MM.1S (cell line): ENCODE measurements at places on chromosomes 2 and 18.

DNA sequence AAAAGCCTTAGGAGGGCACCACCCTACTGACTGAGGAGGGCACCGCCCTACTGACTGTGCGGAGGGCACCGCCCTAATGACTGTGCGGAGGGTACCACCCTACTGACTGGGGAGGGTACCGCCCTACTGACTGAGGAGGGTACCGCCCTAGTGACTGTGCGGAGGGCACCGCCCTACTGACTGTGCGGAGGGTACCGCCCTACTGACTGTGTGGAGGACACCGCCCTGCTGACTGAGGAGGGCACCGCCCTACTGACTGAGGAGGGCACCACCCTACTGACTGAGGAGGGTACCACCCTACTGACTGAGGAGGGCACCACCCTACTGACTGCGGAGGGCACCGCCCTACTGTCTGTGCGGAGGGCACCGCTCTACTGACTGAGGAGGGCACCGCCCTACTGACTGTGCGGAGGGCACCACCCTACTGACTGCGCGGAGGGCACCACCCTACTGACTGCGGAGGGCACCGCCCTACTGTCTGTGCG is 150.2 kb upstream of the NFATC1 start:
- H3K36me3 ChIP-seq = no peaks in the 10 kb centered on the region
- no peak overlapping the region for H3K4me3 ChIP-seq
- H3K4me1 ChIP-seq = no peaks in the 10 kb centered on the region
- DNase-seq = no peak
- H3K27ac ChIP-seq = no peak overlapping the region

GRCh38 chr18:62621546-62621945 is 93.8 kb upstream of the PHLPP1 start:
- no peaks in the 10 kb centered on the region for H3K4me1 ChIP-seq
- no peak overlapping the region for H3K27ac ChIP-seq
- no peak for DNase-seq
- no peaks in the 10 kb centered on the region for H3K27me3 ChIP-seq
- H3K36me3 ChIP-seq = no peaks in the 10 kb centered on the region

GRCh38 chr2:96877042-96877451 is 7.2 kb upstream of the SEMA4C start:
- peaks cover 29% of the 10 kb centered on the region; the same call in 1 of the 2 replicates for H3K27me3 ChIP-seq
- H3K27ac ChIP-seq = no peak overlapping the region
- no peaks in the 10 kb centered on the region for H3K4me1 ChIP-seq
- H3K4me3 ChIP-seq = no peak overlapping the region
- DNase-seq = no peak

GRCh38 chr2:202375033-202375608 is 1.0 kb upstream of the BMPR2 start:
- no peaks in the 10 kb centered on the region for H3K36me3 ChIP-seq
- peaks cover 16% of the 10 kb centered on the region for H3K27me3 ChIP-seq
- DNase-seq = no peak
- H3K4me3 ChIP-seq = peak overlapping the region; percentile 98

GRCh38 chr18:25340762-25341161 is 11.2 kb downstream of the ZNF521 start:
- H3K27me3 ChIP-seq = no peaks in the 10 kb centered on the region
- DNase-seq = no peak

DNA sequence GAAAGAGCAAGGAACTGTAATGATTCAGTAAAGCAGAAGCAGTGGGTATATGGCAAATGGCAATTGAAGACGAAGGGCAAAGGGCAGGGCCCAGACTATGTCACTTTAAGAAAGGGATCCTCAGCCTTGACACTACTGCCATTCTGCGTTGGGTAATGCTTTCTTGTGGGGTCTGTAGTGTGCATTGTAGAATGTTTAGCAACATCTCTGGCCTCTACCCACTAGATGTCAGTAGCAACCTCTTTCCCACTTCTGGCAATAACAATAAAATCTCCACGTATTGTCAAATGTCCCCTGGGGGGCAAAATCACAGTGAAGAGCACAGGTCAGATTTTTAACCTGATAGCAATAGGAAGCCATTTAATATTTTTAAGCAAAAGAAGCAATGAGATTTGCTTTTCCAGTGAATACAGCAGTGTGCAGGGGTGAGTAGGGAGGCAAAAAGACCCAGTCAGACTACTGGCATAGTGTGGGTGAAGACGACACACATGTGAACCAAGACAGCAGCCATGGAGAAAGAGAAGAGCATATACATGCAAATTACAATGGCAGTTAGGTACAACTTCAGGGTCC is 209.5 kb downstream of the DYM start:
- no peak overlapping the region for H3K4me3 ChIP-seq
- no peaks in the 10 kb centered on the region for H3K27me3 ChIP-seq
- H3K27ac ChIP-seq = no peak overlapping the region

DNA sequence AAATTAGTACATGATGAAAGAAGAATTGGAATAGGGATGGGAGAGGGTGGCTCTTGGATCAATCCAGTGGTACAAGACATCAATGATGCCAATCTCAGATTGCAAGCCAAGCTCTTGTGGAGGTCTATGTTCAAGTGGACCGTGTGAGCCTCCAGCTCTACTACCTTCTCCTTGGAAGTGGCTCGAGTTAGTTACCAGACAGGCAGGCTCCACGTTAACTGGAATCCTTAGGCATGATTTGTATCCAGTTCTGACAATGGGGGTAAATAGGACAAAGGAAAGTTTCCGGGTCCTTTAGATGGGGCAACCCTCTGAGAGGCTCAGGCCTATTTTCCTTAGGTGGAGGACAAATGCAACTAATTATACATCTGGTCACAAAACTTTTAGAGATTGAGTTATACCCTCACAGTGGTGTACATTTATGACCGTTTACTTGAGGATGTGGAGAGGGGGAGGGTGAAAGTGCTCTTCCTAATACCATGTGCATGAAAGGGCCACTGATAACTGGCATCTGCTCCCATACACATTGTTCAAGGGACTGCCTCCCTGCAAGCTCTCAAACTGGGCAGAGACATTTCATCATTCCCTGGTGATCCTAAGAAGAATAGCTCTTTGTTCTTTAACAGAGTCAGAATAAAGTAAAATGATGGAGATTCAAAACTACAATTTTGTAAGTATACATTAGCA is 180.2 kb downstream of the SOCS6 start:
- H3K27ac ChIP-seq = no peak overlapping the region
- H3K4me3 ChIP-seq = no peak overlapping the region
- no peaks in the 10 kb centered on the region for H3K36me3 ChIP-seq

- H3K27ac ChIP-seq = no peak overlapping the region
- H3K27me3 ChIP-seq = no peaks in the 10 kb centered on the region
- H3K36me3 ChIP-seq = no peaks in the 10 kb centered on the region
- no peak overlapping the region for H3K4me3 ChIP-seq
- DNase-seq = no peak
- peaks cover 26% of the 10 kb centered on the region for H3K4me1 ChIP-seq
These were observed 163.5 kb upstream of the CXCR4 start for GRCh38 chr2:136281281-136282114.

GRCh38 chr2:160820691-160821090 is 327.1 kb upstream of the RBMS1 start:
- H3K36me3 ChIP-seq = no peaks in the 10 kb centered on the region
- H3K4me1 ChIP-seq = no peaks in the 10 kb centered on the region
- no peaks in the 10 kb centered on the region for H3K27me3 ChIP-seq

DNA sequence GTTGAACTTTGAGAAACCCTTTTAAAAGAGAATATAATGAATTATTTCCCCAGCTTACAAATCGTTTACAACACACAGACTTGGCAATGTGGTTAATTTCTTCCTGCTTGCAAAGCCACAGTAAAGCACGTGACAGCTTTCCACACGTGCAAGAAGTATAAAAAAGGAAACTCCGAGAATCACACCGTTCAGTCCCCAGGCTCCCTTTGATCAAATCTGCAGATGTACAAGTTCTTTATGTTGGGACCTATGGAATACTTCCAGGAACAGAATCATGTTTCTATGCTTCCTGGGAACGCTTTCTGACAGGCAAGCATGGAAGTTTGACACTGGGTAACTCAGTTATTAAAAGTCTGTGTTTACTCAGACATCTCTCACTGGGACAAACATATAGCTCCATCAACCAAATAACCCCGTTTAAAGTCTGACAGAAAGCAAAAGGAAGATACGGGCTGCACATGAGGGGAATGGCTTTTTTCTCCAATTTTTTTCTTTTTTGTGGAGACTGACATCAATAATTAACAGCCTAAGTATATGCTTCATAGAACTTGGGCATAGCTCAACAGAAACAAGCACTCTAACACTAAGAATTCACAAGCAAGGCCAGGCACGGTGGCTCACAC is 134.8 kb downstream of the EIPR1 start:
- no peak overlapping the region for H3K4me3 ChIP-seq
- no peaks in the 10 kb centered on the region for H3K27me3 ChIP-seq
- H3K4me1 ChIP-seq = no peaks in the 10 kb centered on the region
- no peak for DNase-seq
- no peaks in the 10 kb centered on the region for H3K36me3 ChIP-seq

- no peak for DNase-seq
- H3K36me3 ChIP-seq = no peaks in the 10 kb centered on the region
These were observed 78.8 kb downstream of the HNRNPLL start for GRCh38 chr2:38523728-38524437.

DNA sequence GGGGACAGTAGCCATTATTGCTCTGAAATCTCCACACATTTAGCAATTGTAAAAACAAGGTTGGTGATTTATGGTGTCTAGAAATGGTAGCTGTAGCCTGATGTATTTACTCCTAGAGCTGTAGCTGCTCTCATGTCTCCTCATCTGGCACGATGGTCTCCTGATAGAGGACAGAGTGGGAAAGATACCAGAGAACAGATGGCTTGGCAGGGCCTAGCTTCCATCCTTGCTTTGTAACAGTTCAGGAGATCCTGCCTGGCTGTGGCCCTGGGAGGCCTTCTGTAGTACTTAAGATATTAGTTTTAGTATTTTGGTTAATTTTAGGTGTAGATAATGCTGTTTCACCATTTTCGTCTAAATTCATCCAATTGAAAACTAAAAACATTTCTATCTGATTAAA is 6.7 kb downstream of the ATG16L1 start:
- peaks cover 12% of the 10 kb centered on the region for H3K36me3 ChIP-seq
- no peak overlapping the region for H3K27ac ChIP-seq
- no peaks in the 10 kb centered on the region for H3K4me1 ChIP-seq
- DNase-seq = no peak
- no peaks in the 10 kb centered on the region for H3K27me3 ChIP-seq
- no peak overlapping the region for H3K4me3 ChIP-seq

DNA sequence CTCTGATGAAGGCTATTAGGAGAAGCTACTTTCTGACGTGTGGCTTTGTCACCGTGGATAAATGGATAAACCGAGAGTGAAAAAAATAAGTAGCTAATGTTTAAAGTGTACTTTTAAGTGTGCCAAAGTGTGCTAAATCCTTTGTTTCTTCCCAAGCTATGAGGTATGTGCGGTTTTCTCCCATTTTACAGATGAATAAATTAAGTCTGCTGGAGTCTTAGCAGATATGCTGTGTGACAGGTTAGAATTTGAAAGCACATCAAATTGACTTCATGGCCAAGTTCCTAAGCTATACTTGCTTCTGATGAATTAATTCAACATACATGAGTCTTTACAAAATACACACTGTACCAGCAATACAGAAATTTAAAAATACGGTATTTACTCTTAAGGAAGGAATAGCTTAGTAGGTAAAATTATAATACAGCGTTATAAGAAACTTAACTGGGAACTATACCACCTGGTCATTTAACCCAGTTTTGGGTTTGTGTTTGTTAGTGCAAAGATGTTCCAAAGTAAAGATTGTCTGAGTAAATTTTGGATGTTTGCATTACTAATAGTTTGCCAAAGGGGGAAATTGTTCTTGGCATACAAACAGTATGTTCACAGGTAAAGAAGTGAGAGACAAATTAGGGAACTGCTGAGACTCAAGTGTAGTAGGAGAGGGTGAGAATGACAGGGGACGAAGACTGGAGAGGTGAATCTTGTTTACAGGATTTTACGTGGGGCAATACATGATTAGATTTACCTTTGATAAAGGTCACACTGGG is 1.4 kb downstream of the AGPS start:
- H3K4me3 ChIP-seq = peak overlapping the region; percentile 95; the same call in 1 of the 2 replicates
- H3K4me1 ChIP-seq = peaks cover 13% of the 10 kb centered on the region
- H3K36me3 ChIP-seq = no peaks in the 10 kb centered on the region
- H3K27ac ChIP-seq = no peak overlapping the region
- no peaks in the 10 kb centered on the region for H3K27me3 ChIP-seq

DNA sequence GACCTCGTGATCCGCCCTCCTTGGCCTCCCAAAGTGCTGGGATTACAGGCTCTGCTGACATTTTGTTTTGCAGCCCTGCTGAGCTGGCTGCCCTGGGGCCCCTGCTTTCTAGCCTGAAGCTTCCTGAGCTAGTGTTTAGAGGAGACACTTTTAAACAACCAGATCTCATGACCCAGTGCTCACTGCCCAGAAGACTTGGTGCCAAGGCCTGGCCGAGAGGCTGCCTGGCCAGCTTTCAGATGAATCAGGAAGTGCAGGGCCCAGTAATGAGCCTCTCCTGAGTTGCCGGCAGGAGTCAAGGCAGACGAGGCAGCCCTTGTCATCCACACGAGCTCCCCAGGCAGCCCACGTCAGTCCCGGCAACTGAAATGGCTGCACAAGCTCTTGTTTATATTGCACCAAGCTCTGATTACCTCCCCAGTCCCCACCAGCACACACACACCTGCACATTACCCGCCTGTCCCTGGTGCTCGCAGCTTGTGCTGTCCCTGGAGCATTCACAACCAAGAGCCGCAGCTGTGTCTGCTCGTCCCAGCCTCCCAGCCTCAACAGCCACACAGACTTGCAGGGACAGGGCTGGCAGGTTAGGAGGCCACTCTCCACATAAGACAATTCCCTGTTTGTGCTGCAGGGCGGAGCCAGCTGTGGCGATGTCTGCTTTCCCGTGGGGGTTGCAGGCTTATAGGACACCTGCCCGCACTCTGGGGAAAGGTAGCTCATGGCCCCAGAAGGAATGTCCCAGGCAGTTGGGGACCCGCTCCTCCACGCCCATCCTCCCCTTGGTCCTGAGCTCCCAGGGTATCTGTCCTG is 331.2 kb upstream of the MYT1L start:
- no peak for DNase-seq
- H3K4me3 ChIP-seq = no peak overlapping the region
- H3K4me1 ChIP-seq = no peaks in the 10 kb centered on the region
- no peaks in the 10 kb centered on the region for H3K27me3 ChIP-seq

- no peak overlapping the region for H3K27ac ChIP-seq
- H3K36me3 ChIP-seq = no peaks in the 10 kb centered on the region
- no peak for DNase-seq
- H3K27me3 ChIP-seq = no peaks in the 10 kb centered on the region
- no peak overlapping the region for H3K4me3 ChIP-seq
- H3K4me1 ChIP-seq = no peaks in the 10 kb centered on the region
These were observed 92.9 kb downstream of the ACKR3 start for GRCh38 chr2:236662231-236663185.

DNA sequence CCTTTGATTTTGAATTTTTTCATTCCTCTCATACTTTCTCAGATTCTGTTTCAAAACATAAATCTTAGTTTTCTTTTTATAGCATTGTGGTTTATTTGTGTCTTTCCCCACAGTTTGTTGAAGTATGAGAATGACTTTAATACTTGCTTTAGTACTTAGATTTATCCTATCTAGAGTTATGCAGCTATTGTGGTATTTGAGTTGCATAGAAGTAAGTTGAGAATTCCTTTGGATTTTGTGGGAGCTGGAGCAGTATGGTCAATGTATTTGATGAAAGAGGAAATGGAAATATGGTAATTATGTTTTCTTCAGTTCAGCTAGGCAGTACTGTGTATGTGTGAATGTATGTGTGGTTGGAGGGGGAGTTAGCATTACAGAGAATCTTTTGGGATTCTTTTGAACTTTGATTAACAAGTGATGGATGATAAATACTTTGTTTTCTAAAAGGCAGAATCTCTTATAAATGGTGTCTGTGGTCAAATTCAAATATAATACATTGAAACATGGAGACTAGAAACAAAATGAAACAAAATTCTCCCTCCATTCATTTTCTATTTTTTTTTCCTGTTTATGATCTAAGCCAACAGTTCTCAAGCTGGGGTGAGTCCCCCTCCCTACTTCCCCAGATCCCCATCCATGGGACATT is 3.0 kb downstream of the ACVR2A start:
- no peak for DNase-seq
- peaks cover 6% of the 10 kb centered on the region; the same call in 1 of the 2 replicates for H3K4me1 ChIP-seq
- H3K27ac ChIP-seq = no peak overlapping the region
